AG04450 (cell line): ENCODE measurements at places on chromosomes 1 and 21.
A peak's percentile ranks its signal among the peaks of the same experiment; 100 is the strongest.

DNA sequence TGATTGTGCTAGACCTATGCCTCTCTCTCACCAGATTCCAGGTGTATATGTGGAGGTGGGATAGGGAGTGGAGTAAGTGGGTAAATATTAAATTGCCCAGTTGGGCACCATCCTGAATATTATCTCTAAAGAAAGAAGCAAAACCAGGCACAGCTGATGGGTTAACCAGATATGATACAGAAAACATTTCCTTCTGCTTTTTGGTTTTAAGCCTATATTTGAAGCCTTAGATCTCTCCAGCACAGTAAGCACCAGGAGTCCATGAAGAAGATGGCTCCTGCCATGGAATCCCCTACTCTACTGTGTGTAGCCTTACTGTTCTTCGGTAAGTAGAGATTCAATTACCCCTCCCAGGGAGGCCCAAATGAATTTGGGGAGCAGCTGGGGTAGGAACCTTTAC lies at the start of gene FCER1A:
Gene FCER1A (plus strand): TSS at position 242 of the 400 bp plus-strand sequence. CDS start 29 bp downstream, at position 271.
- DNase-seq, result no peak

DNA sequence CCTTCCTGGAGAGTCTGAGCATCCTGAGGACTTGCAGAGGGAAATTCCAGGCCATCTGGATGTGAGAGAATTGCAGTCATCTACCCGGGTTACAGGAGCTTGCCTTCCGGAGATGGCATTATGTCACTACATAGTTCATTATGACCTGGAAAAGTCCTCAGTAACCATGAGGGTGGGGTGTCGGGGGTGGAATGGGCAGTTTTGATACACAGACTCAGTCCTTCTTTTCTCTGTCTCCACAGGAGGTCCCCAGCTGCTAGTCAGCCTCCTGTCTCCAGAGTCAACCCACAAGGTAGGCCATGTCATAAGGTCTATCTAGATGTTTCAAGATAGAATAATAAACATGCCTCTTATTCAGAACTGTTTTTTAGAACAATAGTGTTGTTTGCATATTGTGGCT lies 268.2 kb upstream of the SGIP1 start:
- DNase-seq, result no peak

DNA sequence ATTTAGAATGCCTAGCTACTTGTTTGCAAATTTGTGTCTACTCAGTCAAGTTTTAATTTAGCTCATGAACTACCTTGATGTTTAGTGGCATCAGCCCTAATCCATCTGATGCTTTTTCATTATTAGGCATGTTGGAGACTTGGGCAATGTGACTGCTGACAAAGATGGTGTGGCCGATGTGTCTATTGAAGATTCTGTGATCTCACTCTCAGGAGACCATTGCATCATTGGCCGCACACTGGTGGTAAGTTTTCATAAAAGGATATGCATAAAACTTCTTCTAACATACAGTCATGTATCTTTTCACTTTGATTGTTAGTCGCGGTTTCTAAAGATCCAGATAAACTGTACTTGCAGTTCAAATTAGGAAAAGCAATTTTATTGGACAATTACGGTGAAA lies 7.6 kb downstream of the SOD1 start:
- no peak for DNase-seq

- no peak for DNase-seq
Observed at GRCh38 chr1:31784356-31785019, 20.3 kb upstream of the ADGRB2 start.

GRCh38 chr1:156746728-156747631 lies 4.5 kb downstream of the HDGF start:
- peak; percentile 76 for DNase-seq

- DNase-seq, result no peak
Observed at GRCh38 chr1:185058110-185058509, 12.8 kb downstream of the RNF2 start.

GRCh38 chr1:37673920-37674319 lies 18.4 kb upstream of the CDCA8 start:
- no peak for DNase-seq

GRCh38 chr1:66143651-66144050 lies 351.0 kb downstream of the PDE4B start:
- no peak for DNase-seq

DNA sequence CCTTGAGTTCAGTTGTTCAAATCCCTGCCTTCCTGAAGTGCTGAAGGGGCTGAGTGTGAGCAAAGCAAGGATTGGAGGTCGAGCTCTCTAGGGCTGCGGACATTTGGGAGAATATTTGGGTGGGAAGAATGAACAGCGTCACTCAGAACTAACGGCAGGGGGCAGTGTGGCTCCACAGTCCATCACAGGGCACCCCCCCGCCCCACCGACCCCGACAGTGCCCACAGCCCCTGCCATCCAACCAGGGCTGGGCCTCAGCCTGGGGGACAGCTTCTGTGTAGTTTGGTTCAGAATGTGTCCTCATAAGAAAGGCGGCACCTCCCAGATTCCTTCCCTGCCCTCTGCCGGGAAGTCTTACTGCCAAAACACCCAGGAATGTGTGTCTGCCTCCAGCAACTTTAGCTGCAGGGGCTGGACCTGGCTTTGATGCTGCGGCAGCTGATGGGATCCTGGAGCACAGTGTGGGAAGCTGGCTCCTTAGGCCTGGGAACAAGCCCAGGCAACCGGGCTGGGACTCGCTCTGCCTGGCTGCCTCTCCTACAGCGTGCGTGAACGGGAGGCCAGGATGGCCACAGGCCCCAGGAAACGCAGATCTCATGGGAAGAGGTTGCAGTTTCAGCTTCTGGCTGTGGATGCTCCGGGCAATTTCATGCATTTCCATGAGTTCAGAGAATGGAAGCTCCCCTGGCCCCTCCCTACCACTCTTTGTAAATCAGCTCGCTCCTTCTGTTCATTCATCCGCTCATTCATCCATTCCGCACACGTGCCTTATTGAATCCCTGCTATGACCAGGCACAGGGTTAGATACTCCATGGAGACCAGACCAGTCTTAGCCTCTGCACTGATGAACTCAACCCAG lies 104.9 kb upstream of the TMPRSS2 start:
- peak; percentile 74 for DNase-seq

DNA sequence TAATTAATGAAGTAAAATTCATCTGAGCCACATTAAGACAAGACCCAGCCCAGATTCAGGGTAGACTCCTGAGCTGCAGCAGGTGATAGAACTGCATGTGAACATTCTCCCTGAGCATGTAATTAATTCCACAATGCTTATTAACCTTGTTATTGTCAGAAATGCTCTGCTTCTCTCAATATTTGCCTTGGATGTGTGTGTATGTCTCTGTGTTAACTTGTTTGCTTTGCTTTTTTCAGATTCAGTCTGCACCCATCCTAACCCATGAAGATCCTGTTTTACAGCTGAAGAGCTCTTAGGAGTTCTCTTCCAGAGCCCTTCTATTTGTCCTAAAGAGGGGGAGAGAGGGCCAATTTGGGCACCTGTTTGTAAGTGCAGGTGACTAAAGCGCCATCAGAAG lies 143.2 kb upstream of the BMP8A start:
- no peak for DNase-seq

DNA sequence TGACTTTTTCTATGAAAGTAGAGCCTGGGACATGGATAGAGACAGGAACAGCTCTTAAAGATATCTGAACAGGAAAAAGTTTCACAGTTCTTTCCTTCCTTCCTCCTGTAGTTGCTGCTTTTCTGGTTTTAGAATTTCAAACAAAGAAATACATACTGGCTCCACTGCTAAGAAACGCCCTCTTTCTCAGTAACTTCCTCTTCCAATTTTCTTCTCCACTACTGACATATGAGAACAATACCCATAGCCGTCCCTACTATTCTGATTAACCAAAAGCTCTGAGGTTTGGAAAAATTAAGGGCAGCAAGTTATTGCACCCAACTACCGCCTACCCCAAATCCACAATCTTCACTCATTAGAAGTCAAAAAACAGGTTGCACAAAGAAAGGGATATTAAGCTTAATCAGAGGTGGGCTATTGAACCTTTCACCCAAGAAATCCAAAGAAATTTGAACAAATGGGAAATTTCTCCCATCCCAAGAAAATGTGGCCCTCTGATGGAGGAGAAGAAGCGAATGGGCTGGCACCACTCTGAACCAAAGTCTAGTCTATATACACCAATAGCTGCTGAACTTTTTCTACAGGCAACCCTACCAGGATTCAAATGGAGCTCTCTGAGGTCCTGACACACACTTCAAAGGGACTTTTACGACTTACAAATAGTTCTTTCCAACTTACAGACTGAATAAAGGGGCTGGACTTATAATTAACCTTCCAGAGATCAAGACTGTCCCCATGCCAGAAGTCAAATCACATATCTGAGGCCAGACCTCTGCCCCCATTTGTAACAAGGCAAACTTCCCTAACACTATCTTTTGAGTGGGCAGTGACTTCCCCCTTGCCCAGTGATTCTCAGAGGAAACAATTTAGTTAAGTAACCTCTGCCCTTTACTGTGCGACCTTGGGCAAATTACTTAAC lies 1.7 kb downstream of the WASF2 start:
- no peak for DNase-seq

GRCh38 chr21:44800103-44800502 lies 1.5 kb downstream of the UBE2G2 start:
- DNase-seq, result no peak

GRCh38 chr1:161119092-161119903 lies 1.4 kb downstream of the NIT1 start:
- DNase-seq, result no peak

GRCh38 chr1:115694805-115695204 lies 53.0 kb downstream of the VANGL1 start:
- no peak for DNase-seq

DNA sequence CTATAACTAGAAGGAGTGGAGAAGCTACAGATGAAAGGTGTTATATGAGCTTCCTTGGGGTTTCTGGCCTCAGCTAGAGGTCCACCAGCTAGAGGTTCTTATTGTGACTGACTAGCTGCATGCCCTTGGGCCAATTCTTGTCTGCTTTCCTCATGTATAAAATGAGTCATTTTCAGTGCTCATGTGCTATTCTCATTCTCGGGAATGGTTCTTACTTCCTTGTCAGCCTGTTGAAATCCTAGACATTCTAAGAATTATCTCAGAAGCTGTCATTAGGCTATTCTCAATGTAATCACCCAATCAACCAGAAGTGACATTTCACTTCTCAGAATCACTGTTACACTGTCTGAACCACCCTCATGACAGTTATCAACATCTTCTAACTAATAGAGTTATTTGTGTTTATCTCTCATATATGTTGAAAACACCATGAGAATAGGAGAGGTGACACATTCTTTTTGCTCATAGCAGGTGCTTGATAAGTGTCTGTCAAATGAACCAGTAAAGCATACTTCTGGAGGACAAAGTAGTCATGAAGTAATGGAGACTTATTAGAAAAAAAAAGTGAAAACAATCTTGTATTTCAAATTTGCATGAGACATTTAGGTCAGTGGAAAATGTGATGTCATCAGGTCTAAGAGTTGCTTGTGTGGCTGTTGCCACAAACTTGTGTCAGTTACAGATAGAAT lies 122.8 kb upstream of the IVNS1ABP start:
- peak; percentile 15 for DNase-seq

DNA sequence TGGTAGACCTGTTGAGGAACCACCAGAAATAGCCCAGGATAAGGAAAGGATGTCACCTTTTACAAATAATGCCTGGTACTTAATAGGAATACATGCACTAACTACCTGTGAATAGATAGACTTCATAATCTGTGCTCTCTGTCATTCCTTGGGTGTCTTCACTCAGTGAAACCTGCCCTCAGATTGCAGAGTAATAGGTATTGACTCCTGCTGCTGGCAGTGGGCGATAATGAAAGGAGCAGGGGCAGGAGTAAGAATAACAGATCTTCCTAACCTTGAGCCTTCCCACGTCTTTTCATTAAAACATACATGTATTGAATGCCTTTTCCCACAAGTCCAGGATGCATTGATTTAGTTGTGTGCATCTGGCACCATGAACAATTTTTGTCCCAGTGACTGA lies 16.4 kb downstream of the FABP3 start:
- no peak for DNase-seq

GRCh38 chr1:37032660-37033354 lies 1.5 kb downstream of the GRIK3 start:
- no peak for DNase-seq

GRCh38 chr1:16913833-16914662 lies 7.7 kb upstream of the CROCC start:
- DNase-seq, result peak; percentile 89

- DNase-seq, result no peak
Observed at GRCh38 chr1:204410688-204411450, 748 bp downstream of the PPP1R15B start.

DNA sequence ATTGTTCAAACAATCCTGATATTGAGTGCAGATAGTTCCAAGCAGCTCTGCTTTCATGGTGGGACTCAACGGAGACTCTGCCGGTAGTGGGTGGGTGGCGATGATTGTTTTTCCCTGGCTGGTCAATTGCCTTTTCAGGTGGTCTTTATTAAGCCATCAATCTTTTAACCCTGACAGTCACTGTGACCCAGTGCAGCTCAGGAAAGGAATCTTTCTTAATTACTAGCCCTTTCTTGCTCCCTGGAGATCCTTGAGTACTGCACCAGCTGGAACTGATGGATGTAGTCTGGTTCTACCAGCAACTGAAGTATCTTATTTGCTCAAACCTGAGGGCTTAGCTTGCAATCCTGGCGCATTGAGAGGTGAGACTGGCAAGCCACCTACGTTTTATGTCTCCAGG lies 196.4 kb downstream of the PLPP3 start:
- no peak for DNase-seq

DNA sequence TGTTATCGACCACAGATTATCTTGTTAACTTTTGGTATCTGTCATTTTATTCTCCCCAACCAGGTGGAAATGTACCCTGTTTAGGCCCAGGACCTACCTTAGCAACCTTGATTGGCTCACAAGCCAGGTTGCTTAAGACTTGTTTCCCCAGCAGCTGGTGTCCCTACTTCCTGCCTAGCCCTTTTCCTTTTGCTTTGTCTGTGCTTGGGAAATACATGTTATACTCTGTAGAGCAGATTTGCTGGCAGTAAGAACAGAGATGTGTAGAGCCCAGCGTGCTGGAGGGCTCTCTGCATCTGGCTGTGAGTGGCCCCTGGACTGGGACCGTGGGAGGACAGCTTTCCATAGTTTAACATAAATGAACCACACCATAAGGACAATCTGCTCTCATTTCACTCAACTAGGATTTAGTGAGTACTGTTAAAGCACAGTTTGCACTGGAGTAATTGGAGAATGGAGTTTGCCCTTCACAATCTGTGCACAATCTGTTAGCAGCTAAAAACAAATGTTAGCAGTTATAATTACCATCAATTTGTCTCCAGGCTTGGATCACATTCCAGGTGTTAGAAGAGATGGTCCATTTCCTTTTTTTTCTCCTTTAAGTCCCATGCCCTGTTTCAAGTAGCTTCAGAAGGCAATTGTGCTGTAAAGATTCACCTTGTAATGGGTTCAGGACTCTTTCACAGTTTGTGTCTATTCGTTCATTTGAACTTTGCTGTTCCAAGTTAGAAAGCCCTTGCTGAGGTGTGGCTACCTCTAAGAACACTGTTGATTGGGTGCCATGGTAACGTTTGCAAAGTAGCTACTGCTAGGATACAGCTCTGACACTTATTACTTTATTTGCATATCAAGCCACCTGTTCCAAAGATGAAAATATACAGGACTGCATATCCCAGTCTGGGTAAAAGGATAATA lies at the start of gene APOBEC4:
Gene APOBEC4 (minus strand): TSS at position 770 of the 915 bp plus-strand sequence. CDS start 4,535 bp downstream, outside the sequence.
- DNase-seq, result no peak

GRCh38 chr1:235866205-235866912 lies at the start of gene LYST:
TSS of gene LYST (minus strand) at chr1:235866906. CDS start at chr1:235830417, 36,489 bp downstream.
- DNase-seq, result no peak

- DNase-seq, result no peak
Observed at GRCh38 chr1:117127795-117128194, 6.2 kb upstream of the TRIM45 start.
